ENCODE measurements at places on chromosomes 3 and 15.

- DNase-seq = no peak
Observed at GRCh38 chr15:58947179-58947578, 13.7 kb upstream of the SLTM start.

DNA sequence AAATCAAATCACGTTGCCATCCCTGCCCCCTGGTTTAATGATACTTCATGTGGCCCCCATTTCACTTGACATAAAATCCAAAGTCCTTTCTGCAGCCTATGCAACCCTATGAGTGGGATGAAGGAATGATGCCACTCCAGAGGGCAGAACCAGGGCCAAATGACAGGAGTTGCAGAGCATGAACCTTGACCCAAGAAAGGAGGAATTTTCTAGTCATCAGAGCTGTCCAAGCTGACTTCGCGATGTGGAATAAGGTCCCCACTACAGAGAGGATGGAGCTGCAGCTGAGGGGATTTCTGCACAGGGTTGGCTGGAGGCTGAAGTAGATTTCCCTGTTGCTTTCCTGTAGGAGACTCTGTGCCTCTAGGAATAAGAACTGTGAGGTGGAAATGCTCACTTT lies 15.8 kb upstream of the EPHB3 start:
- no peak for DNase-seq

DNA sequence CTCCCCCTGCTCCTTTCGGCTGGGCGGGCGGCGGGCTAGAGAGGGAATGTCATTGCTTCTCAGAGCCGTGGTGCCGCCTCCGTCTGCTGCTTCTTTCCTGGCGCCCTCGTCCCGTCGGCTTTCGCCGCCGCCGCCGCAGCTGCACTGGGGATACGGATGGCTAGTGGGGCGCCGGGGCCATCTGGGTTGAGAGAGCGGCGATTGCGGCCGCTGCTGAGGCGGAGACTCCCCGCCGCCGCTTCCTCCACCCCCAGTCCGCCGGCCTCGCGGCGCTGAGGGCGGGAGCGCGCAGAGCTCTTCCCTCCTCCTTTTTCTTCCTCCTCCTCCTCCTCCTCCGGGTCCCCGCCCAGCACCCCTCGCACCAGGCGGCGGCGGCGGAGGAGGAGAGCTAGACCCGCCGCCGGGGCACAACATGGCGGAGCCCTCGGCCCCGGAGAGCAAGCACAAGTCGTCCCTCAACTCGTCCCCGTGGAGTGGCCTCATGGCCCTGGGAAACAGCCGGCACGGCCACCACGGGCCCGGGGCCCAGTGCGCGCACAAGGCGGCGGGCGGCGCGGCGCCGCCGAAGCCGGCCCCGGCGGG lies at the start of gene STT3B:
TSS of gene STT3B (plus strand) at position 339 of the 582 bp plus-strand sequence. CDS start at position 413, 74 bp downstream.
- DNase-seq = peak; percentile 75

GRCh38 chr3:14649466-14649865 lies 2.1 kb upstream of the CCDC174 start:
- no peak for DNase-seq

DNA sequence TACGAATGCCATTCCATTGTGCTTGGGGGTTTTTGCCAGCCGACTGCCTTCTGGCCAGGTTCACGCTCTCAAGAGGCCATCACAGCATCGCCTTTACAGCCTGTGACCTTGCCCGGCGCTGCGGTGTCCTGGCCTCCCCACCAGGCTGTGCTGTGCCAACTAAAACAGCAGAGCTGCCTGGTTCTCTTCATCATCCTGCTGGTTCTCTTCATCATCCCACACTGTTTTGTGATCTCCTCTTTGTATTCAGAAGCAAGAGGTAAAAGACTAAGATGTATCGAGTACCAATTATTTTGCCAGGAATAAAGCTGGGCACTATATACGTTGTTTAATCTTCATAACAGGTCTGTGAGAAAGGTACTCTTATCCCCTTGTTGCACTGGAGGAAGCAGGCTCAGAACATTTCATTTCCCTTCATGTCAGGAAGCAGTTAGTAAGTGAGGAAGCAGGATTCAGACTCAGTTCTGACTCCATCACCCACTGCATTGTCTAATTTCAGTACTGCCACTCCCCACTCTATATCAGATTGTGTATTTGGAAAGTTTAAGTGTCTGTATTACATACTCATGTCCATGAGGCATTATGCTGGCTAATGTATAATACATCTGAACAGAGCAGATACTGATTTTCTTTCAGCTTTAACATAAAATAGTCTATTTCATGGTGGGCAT lies 92.7 kb downstream of the LRRC28 start:
- DNase-seq = no peak

DNA sequence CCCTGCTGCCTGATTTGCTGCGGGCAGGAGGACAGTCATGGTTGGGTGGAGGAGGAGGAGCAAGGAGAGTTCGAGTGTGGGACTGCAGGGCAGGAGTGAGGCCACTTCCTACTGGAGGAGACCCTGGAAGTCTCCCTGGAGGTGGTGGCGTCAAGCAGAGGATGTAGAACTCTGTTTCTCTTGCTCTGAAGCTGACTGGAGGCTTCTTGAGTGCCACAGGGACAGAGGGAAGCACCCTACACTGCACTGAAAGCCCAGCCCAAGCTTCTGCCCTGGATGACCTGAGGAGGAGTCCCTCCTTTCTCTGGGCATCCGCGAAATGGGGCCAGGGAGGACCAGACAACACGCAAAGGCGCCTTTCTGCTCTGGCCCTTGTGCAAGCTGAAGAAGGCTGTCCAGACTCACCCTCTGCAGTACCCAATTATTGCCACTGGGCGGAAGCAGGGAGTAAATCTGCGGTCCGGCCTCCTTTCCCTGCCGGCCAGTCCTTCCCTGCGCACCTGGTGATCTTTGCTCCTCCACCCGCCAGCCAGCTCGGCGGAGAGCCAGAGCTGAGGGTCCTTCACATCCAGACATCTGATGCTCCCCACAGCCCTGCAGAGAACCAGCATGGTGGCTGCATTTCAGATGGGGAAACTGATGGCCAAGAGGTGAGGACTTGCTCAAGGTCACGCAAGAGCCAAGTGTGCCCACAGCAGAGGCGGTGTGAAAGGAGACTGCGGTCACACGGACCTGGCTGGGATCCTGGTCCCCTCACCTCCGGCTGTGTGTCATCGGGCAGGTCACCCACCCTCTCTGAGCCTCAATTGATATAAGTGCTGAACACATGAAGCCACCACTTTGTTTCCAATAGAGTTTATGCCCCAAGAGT lies 207.1 kb downstream of the TBC1D2B start:
- no peak for DNase-seq

DNA sequence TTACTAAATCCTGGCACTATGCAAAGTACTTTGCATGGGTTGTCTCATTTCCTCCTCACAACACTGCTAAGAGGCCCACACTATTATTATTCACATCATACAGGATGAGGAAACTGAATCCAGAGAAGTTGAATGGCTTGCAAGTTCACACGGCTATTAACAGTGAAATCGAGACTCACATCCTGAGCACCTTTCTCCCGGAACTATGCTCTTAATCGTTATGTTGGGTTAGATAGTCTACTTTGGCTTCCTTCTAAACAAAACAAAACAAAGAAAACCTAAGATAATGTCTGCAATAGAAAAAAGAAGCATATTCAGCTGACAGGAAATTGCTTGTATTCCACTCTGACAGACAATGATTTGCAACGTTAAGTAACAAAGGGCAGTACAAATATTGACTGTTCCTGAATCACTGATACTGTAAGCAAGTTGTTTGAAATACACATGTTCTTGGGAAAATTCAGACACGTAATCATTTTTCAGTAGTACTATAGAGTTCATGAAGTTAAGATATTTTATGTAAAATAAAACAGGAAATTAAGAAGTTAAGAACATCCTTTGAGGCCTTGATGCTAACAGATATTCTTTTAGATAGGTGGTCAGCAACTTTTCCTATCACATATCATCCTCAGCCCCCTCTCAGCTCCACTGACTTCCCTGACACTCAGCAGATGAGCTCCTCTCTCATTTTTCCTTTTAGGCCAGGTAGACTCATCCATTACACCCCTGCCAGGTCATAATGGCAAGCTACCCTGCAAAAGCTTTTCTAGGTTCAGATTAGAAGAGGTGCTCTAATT lies 40.7 kb downstream of the C2CD4B start:
- DNase-seq = no peak

DNA sequence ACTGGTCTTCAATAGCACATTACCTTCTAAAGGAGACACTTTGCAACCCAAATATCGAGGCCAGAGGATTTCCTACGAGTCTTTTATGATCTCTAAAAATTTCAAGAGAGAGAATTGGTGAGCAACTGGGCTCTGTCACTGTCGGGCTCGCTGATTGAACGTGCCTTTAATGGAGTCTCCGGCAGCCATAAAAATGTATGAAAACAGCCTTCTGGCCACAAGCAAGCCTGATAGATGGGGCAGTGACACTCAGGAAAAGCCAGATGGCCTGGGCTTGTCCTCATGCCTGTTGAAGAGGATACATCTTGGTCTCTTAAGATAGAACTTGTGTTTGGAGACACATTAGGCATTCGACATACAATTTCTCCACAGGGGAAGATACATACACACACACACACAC lies 419.5 kb upstream of the PROK2 start:
- no peak for DNase-seq

- no peak for DNase-seq
Observed at GRCh38 chr3:142888481-142889211, at the start of gene PCOLCE2. Gene PCOLCE2 (minus strand): TSS chr3:142889083. CDS start chr3:142888896, 187 bp downstream.

DNA sequence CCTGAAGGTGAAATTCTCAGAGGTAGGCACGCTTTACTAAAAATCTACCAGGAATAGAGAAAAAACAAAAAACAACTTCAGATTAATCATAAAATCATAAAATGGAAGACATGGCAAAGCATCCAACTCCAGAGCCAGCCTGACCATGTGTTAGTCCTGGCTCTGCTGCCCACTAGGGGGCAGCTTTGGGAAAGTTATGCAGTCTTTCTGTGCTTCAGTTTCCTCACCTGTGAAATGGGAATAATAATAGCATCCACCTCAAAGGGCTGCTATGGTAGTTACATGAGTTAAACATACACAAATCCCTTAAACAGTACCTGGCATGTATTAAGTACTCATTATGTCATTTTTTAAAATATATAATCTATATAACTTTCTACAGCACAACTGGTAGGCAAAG lies 52.3 kb downstream of the WNT5A start:
- DNase-seq = no peak

DNA sequence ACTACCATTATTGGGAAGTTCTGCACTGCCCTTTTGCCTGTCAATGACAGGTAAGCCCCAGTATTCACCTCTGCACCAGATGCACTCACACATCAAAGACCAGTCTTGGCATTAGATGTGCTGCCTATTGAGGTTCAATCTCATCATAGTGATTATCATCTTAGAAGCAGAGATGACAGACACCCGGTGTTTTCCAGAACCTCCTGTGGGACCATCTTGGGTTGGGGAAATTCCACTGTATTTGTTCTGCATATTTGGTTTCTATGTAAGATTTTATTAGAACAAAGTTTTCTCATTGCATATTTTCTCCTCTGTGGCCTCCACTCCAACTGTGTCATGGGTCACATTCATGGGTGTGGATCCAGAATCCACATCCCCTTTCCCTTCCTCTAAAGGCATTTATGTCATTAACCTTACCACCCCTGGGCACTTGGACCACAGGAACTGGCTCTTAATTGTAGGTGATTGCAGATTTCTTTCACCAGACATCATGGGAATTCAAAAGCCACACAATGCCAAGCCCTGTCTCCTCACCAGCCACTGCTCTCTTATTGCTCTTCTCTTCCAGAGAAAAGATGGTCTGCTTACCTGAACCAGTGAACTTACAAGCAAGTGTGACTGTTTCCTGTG lies 31.2 kb downstream of the PLA1A start:
- no peak for DNase-seq

DNA sequence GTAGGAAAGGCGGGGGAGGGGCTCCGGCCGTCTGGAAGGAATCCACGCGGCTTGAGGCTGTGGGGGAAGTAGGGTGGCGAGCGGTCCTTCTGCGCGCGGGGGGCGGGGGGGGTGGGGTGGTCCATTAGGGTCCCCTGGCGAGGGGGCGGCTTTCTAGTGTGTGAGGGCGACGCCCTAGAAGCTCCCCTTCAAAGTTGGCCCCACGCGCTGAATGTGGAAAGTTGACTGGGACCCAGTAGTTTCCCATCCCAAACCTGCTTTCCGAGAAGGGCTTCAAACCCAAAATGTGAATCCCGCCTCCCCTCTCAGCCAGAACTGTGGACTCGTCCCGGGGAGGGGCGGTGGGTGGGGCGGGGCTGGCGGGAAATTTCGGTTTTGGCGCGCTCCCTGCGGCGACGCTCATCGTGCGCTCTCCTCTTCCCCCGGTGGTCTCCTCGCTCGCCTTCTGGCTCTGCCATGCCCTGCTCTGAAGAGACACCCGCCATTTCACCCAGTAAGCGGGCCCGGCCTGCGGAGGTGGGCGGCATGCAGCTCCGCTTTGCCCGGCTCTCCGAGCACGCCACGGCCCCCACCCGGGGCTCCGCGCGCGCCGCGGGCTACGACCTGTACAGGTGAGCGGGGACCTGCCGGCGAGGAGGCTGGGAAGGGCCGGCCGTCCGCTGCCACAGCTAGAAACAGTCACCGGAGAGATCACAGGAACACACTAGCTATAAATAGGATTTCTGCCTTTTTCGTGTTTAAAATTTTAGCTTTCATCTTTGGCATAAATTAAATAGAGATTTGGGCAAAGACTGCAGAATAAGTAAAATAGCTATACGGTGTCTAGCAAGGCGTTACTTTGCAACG lies 790 bp downstream of the DUT start:
- no peak for DNase-seq

GRCh38 chr3:126680667-126681055 lies 23.4 kb upstream of the CHCHD6 start:
- DNase-seq = no peak

GRCh38 chr3:171802590-171802956 lies 7.7 kb downstream of the PLD1 start:
- no peak for DNase-seq

- DNase-seq = no peak
Observed at GRCh38 chr3:38960953-38961622, 90.7 kb downstream of the SCN11A start.
